A172 (cell line): ENCODE measurements at places on chromosomes 6 and 20.

- no peak for DNase-seq
Measured at GRCh38 chr20:1654996-1655395, 2.6 kb downstream of the SIRPG start.

GRCh38 chr6:1607516-1608221 lies 2.0 kb upstream of the FOXC1 start:
- no peak for DNase-seq

- DNase-seq = peak; percentile 72
Measured at GRCh38 chr6:33768644-33769120, 20.2 kb downstream of the LEMD2 start.

DNA sequence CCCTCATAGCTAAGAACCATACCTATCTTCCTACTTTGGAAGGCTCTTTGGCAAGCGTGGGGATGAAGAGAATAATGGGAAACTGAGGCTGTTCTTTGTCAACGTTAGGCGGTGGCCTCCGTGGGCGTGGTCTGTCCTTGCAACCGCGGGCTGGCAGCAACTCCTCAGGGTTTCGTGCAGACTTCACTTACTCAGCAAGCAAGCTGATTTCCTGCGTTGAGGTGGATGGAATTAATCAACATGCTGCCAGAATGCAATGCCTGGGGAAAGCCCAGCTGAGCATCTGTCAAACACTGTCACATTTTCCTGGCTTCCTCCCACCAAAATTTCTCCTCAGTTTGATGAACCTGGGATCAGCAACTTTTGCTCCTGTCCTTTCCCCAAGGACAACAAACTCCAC lies 9.2 kb upstream of the IL17F start:
- no peak for DNase-seq

- no peak for DNase-seq
Measured at GRCh38 chr6:71649915-71650314, 236.4 kb upstream of the RIMS1 start.
